ENCODE measurements at places on chromosomes 6 and 20.

DNA sequence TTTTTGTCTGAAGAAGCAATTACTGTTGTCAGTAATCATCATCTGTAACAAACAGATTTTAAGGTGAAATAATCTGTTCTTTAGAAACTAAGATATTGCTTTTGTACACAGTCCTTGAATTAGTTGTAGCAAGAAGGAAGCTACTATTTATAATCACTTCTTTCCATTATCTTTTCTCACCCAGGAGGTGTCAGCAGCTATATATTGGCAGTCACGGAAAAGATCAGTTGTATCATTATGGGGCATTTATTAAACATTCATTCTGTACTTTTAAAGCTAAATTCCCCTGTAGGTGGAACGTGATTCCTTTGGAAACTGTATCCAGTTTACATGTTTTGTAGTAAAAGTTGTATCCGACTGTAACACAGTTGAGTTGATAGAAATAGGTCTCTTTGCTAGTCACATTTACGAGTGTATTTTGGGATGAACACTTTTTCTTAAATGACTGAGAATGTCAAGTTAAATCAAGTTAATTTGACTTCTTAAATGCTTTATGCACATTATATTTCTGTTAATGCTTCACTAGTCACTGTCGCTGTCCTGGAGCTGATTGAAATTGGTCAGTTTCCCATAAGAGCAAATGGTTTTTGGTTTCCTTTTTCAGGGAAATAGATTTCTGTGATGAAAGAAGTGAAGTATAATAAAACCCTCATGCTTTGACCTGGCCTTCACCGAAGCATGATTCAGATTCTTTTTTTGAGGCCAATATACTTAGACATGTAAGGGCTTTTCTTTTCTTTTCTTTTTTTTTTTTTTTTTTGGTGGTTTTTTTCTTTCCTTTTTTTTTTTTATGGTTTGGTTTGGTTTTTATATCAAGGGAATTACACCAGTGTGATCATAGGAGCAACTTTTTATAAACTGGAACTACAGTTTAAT is 5.1 kb downstream of the QKI start:
- DNase-seq: no peak

DNA sequence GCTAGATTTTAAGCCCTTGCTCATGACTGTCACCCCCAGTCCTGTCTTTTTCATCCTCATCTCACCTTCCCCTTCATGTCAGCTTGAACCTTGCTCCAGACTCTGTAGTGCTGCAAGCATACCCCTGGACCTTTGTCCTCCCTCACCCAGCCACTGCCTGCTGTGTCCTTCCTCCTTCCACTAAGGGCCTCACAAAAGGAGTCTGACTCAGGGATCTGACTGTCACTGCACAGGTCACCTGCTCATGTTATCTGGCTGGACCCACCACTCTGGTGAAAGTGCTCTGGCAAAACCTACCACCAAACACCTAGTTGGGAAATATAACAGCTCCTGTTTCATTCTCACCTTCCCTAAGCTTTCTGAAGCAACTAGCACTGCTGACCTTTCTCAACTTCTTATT is 151.4 kb downstream of the INSM1 start:
- DNase-seq: no peak

DNA sequence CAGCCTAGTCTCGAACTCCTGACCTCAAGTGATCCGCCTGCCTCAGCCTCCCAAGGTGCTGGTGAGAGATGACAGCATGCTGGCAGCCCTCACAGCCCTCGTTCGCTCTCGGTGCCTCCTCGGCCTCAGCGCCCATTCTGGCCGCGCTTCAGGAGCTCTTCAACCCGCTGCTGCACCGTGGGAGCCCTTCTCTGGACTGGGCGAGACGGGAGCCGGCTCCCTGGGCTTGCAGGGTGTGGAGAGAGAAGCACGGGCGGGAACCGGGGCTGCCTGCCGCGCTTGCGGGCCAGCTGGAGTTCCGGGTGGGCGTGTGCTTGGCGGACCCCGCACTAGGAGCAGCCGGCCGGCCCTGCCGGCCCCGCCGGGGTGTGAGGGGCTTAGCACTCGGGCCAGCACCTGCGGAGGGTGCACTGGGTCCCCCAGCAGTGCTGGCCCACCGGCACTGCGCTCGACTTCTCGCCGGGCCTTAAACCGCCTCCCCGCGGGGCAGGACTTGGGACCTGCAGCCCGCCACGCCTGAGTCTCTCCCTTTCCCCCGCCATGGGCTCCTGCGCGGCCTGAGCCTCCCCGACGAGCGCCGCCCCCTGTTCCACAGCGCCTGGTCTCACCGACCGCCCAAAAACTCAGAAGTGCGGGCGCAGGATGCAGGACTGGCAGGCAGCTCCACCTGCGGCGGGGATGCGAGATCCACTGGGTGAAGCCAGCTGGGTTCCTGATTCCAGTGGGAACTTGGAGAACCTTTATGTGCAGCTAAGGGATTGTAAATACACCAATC is 31.5 kb upstream of the RANBP9 start:
- DNase-seq: no peak

- no peak for DNase-seq
Measured at GRCh38 chr6:145161501-145161900, 573.8 kb downstream of the EPM2A start.

GRCh38 chr6:45548657-45549515 is 171.2 kb upstream of the SUPT3H start:
- no peak for DNase-seq

- peak; percentile 42 for DNase-seq
Measured at GRCh38 chr6:14717307-14717706, 528.6 kb upstream of the JARID2 start.

DNA sequence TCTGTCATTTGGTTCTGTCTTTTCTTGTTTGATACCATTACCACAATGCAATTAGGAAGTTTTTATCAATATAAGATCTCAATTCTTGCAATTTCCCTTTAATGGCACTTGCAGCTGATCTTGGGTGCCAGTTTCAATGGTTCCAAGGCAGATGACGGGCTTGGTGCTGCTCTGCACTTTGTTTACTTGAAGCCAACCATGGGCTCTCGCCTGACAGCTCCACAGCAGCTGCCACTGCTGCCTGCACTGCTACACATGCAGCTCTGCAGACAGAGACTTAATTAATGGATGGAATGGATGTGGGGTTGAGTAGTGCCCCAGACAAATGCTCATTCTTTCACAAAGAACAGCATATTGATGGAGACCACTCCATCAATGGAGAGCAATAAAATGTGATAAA is 1024.3 kb upstream of the EPHA7 start:
- no peak for DNase-seq

All from activated CD8-positive, alpha-beta T cell treated with anti-CD3 and anti-CD28 coated beads, Interleukin-2, amount 10 ng/mL, durations not matched to agents 7 days and 5 days (primary cell).